ENCODE measurements at places on chromosomes 12 and 14. TPM values are rescaled to one million over a fixed set of nuclear protein-coding genes. Genes with fewer than 3 reads are reported as not detected.

GRCh38 chr14:21268617-21269251 lies 508 bp downstream of the HNRNPC start:
- DNase-seq = no peak

DNA sequence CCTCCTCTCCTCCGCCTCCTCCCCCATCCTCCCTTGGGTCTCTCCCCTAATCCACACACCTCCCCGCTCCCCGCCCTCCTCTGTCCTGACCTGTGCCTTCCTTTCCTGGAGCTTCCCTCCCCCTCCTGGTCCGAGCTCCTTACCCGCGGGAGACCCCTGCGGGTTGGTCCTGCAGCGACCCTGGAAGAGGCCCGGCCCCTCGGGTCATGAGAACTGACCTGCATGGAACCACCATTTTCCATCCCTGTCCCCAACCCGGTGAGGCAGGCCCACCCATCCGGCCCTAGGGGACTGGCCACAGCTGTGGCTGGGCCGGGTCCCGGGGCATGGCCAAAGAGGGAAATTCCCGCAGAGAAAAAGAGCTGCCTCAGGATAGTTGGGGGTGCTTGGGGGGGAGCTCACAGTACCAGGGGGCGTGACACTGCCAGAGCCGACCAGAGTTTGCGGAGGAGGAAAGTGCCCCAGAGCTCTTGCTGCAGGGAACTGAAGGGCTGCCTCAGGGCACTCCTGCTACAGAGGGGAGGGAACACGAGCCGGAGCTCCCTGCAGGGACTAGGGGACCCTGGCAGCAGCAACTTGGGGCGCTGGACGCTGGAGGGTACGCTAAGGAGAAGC lies 613 bp downstream of the ARHGEF40 start:
- peak; percentile 74 for DNase-seq

GRCh38 chr14:86858031-86858430 lies 1135.0 kb downstream of the GALC start:
- DNase-seq = no peak

The AQP5 gene
- 171 TPM for total RNA-seq

The FAM186B gene
- 0.44 TPM for total RNA-seq

DNA sequence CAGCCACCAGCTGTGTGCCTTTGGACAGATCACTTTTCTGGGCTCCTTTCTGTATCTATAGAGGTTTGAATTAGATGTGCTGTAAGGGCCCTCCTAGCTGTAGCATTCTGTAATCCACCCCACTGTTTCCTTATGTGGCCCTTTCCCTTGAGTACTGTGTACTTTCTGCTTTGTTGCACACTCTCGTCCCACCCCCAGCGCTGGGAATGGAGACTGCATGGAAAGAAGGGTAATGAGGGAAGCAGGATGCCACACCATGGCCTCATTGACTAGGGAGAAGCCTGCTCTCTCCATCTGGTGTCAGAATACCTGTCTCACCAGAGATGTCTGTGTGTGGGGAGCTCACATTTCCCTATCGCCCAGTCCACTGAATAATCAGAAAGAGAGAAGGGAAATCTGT lies 13.6 kb upstream of the GALNT16 start:
- no peak for DNase-seq

DNA sequence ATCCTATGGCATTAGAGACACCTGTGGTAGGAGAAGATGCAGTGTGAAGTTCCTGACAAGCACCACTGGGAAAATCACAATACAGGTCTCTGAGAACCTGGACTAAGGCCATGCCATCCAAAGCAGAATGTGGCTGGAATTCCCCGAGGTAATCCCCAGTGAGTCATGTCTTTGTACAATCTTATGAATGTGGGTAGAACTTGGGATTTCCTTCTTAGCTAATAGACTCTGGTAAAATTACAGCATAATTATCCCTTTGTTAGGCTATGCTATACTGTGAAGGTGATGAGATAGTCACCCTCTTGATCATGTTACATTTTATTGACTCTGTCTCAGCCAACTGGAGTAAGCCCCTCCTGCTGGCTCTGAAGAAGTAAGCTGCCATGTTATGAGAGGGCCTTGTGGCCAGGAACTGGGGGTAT lies 224.3 kb upstream of the DCN start:
- no peak for DNase-seq

The CLEC4C gene
- not detected for total RNA-seq

DNA sequence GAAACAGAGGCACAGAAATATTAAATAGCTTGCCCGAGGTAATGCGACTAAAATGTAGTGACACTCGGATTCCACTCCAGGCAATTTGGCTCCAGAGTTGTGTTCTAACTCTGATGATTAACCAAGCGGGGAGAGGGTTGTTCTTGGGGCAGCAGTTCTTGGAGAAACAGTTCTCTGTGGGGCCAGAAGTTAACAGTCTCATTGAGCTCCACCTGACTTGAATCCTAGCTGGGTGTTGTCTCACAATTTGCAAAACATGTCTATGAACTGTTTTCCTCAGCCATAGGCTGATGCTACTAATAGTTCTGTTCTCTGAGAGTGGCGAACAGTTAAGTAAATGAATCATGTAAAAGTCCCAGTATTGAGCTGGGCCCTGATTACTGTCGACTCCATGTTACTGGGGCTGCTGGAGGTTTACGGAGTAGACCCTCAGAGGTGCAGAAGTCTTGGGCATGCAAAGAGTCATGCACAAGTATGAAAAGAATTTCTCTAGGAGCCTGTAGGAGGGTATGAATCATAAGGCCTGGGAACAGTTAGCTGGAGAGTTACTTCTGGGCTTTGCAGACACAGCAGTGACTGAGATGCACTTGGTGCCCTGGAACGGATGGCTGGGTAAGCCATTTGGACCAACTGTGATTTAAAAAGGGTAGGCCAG lies 15.4 kb upstream of the NIN start:
- no peak for DNase-seq

- DNase-seq = no peak
Measured at GRCh38 chr12:100574187-100575074, 947 bp downstream of the GAS2L3 start.

DNA sequence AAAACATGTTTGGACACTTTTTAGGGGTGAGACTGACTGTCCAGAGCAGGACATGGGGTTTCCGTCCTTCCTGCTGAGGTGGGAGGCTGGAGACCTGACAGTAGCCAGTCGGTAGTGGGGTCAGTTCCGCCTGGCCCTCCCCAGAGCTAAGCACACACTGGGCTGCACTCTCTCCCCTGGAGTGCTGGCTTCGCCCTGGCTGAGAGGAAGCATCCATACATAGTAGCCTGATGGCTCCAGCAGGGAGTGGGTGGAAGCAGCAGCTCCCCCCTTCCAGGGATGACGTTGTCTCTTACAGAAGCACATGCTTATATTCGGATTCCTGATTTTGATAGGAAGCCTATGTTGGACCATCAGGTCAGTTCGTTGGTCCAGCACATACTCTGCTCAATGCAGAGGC lies 40.4 kb downstream of the SFSWAP start:
- no peak for DNase-seq

The NGB gene
- total RNA-seq = not detected

DNA sequence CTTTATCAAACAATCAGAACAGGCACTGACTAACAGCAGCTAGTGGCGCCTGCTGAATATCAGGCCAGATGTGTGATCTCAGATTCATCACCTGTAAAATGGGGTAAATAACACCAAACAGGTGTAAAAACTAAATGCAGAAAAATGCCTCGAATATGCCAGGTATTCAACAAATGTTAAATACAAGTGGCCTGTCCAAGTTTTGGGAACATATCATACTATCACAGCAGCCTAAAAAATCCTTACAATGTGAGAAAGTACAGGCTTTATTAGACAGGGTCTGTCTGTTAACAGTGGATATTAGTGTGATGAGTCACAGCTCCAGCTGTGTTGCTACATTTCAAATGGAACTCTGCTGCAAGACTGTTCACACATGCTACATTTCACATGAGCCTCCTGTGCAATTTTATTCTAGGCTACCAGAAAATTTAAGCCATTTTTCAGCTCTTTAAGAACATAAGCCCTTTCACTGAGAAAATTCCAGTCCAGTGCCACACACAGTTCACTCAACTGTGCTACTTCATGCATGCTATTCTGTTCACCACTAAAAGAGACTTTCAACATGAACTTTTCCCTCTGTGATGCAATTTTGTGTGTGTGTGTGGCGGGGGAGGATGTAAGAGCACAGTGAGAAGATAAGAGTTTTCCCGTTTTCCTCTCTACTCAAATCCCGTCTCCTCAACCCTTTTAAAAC lies 56.7 kb downstream of the MSRB3 start:
- DNase-seq = no peak

DNA sequence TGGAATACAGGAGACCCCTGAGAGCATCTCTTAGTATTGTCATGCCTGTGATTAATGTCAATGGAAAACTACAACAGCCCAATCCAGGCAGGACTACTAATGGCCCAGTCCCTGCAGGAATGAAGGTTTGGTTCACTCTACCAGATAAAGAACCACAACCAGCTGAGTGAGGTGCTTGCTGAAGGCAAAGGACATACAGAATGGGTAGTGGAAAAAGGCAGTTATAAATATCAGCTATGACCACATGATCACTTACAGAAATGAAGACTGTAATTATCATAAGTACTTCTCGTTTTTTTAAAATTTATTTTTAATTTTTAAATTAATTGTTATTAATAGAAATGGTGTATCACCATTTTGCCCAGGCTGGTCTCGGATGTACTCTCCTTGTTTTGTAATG lies 17.2 kb upstream of the LPCAT3 start:
- no peak for DNase-seq

DNA sequence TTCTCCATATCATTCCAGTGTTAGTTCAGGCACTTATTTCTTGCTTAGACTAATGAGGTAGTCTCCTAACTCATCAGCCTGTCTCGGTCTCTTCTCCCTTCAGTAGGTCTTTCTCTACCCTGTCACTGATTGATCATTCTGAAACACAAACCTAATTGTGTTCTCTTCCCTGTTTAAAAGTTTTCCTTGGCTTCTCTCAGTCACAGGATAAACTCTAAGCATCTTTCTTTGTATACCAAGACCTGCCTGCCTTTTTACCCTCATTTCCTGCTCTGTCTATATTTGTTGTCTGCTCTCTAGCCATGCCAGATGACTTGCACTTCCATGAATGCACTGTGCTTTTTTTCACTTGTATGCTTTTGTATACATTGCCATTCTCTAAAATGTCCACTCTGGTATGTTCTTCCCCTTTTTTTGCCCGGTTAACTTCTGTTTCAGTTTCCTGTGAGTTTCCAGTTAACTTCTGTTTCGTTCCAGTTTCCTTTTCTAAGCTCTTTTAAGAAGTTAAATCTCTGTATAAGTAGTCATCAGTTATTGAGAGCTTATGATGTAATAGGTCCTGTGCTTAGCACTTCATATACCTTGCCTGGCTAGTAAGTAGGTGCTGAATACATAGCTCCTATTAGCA lies 12.8 kb downstream of the DIP2B start:
- DNase-seq = no peak

- no peak for DNase-seq
Measured at GRCh38 chr14:103185051-103186029, 62.1 kb downstream of the TNFAIP2 start.

GRCh38 chr14:69001375-69001774 lies 22.3 kb upstream of the ACTN1 start:
- DNase-seq = no peak

DNA sequence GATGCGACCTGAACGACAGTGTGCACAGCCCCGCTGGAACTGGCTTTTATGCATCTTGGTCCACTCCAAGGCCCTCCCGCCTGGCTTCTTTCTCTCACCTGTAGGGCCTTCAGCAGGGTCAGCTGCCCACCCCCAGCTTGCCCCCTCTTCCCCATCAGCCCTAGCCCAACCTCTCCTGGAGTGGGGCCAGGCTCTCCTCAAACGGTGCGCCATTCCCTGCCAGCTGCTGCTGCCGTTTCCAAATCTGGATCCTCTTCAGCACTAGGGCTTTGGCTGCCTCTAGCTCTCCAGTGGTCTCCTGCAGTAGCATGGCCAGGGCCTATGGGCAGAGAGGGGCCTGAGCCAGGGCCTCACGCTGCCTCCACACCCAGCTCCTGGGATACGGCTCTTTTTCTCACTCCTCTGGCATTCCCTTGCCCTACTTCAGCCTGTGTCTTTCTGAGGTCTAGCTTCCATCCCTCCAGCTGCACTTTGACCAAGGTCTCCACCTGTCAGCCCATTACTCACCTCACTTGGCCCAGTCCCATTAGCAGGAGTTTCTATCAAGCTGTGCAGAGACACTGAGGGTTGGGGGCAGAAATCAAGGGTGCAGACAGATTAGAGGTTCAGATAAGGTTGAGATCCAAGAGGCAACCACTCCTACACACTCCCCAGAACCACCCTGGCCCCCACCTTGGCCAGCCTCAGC lies 5.0 kb downstream of the STAT6 start:
- DNase-seq = no peak

DNA sequence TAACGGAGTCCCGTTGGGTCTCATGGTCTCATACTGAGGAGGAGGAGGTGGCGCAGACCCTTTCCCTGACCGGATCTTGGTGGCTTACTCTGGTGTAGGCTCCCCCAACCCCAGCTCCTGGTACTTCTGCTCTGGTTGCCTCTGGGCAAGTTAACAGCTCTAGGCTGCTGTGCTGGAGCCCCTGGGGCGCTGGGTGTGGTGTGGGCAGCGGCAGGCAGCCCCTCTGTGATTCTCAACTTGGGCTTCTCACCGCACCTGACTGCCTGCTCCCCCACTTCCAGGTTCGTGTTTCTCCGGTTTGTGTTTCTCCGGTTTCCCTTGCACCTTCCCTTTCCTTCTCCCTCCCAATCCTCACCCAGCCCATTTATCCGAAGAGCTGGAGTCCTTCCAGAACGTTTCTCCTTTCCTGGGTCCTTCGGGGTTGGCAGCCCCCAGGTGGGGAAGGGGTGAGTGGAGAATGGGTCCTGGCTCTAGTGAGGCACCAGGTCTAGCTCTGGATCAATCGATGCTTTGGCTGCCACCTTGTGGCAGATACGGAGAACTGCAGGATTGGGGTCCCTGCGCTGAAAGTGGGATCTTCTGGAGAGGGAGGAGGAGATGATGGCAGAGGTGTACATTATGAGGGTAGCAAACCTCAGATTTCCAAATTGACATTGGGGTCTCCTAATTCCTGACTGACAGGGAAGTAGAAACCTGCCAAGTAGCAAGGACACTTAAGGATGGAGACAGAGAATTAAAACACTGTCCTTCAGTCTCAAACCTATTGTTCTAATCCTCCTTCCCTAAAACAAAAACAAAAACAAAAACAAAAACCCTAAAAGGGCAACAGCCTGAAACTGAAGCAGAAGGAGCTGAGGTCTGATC lies 8.3 kb downstream of the CISTR start:
- DNase-seq = no peak

- no peak for DNase-seq
Measured at GRCh38 chr14:97705976-97706375, 908.8 kb downstream of the VRK1 start.

DNA sequence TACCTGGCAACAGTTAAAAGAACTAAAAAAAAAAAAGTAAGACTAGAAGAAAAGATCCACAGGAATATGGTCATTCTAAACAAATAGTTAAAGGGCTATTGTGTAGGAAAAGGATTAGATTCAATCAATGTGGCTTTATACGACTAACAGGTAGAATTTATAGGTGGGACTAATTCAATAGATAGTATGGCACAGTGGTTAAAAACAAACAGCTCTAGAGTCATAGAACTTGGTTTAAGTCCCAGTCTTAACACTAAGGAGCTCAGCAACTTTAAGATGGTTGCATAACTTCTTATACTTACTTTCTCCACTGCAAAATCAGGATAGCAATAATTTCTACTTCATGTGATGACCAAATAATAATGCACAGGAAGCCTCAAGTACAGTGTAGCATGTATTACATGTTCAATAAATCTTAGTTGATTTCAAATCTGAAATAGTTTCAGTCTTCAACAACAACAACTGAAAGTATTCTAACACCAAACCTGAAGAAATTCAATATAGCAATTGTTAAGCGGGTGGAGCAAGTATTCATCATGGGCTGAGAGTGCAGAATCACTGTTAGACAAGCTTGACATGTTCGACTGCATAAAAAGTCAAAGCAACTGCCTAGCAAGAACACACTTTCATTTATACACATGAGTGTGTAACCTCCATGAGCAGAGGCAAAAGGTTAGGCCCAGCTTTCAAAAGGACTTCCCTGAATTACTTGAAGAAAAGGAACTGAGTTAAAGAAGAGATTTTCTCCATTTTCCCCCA lies 50.4 kb downstream of the ITPR2 start:
- no peak for DNase-seq
